ENCODE measurements at places on chromosomes 2 and 18. TPM values are rescaled to one million over a fixed set of nuclear protein-coding genes. Genes with fewer than 3 reads are reported as not detected.
A peak's percentile ranks its signal among the peaks of the same experiment; 100 is the strongest.

The DLX1 gene
- total RNA-seq = 0.17 TPM

- no peak for DNase-seq
Observed at GRCh38 chr18:6871566-6871965, 142.1 kb downstream of the ARHGAP28 start.

- DNase-seq = no peak
Observed at GRCh38 chr2:68135448-68136320, 22.0 kb upstream of the PNO1 start.

The CCDC85A gene
- not detected for total RNA-seq

- DNase-seq = no peak
Observed at GRCh38 chr2:30936977-30937376, 129.7 kb upstream of the CAPN13 start.

- no peak for DNase-seq
Observed at GRCh38 chr2:2881499-2881898, 496.1 kb downstream of the EIPR1 start.

DNA sequence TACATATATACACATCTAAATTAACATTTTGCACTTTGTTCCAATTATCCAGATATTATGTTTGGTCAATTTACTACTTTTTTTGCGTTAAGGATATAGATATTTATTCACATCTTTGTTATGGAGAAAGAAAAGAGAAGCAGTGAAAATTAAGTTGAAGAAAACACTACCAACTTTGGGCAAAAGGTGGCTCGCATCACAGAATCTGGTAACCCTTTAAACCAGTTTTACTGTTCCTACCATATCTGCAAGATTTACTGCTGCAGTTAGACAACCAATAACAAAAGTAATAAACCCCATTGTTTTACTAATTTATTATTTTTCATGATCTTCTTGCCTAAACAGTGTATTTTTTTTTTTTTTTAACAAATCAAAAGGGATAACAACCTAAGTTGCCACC is 53.6 kb downstream of the SMAD2 start:
- DNase-seq = no peak

DNA sequence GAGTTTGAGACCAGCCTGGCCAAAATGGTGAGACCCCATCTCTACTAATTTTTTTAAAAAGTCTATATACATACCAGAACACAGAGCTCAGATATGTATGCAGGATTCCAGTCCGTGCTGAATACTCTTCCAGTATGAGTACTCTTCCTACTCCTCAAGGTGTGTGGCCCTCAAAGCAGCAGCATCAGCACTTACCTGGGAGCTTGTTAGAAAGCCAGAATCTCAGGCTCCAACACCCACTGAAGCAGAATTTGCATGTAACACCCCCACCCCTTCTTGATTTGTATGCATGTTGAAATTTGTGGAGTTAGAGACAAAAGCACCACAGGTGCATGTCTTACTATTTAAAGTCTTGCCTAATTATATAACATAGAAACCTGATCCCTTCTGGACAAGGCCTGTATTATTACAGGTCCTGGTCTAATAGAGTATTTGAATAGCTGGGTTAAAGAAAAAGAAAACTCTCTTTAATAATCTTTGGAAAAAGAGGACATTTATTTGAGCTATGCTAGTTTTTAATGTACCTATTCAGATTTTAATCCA is 50.3 kb upstream of the NFE2L2 start:
- DNase-seq = no peak

DNA sequence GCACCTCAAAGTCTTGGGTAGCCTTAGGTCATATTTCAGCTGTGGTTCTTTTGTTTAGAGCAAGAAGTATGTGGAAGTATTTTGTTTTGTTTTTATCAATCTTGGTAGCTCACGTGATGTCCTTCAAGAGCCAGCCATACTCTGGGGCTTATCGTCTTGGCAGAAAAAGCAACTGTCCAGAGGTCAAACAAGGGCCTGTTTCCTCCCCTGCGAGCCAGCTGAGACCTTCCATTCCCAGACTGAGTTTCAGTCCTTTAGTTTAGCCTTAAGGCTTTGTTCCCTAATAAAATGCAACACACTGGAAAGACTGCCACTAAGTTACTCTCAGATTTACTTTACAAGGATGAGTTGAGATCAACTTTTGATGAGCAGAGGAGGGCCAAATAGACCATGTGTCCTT is 63.5 kb downstream of the TXNL1 start:
- no peak for DNase-seq

The SERPINB10 gene
- not detected for total RNA-seq

The TBC1D8 gene
- total RNA-seq = 9.0 TPM

DNA sequence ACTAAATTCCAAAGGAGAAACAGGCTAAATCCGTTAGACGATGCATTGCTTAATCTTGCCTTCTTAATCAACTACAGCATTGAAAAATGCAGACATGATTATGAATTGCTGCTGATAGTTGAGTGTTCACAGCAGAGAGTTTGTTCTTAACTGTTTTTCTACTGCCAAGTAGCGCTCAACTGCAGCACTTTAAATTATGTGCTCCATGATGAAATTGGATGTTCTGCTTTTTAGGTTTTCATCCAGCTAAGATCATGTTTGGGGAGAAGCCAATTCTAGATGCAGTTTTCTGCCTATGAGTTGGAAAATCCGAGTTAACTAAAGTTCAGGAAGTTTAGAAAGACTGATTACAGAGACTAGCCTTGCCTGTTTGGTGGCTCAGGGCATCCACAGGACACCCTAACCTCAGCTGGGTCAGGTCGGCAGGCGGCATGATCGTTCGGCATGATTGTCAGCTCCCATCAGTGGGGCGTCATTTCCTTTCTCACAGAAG is 119.4 kb upstream of the PIEZO2 start:
- DNase-seq = no peak

The AMMECR1L gene
- total RNA-seq = 29.8 TPM

DNA sequence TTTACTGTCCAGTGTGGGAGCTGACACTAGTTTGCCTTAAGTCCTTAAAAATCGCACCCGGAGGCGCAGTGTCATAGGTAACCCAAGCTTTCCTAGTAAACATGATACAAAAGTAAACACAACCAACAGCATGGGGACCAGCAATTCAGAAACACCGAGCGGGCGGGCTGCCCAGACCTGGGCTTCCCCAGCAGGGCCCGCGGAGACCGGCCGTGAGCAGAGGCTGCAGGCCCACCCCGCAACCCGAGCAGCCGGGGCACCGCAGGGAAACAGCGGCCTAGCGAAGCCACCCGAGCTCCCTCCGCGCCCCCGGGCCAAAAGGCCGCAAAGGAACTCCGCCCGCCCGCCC is 296 bp downstream of the TTC21B start:
- DNase-seq = no peak

The CHRNG gene
- total RNA-seq = not detected

DNA sequence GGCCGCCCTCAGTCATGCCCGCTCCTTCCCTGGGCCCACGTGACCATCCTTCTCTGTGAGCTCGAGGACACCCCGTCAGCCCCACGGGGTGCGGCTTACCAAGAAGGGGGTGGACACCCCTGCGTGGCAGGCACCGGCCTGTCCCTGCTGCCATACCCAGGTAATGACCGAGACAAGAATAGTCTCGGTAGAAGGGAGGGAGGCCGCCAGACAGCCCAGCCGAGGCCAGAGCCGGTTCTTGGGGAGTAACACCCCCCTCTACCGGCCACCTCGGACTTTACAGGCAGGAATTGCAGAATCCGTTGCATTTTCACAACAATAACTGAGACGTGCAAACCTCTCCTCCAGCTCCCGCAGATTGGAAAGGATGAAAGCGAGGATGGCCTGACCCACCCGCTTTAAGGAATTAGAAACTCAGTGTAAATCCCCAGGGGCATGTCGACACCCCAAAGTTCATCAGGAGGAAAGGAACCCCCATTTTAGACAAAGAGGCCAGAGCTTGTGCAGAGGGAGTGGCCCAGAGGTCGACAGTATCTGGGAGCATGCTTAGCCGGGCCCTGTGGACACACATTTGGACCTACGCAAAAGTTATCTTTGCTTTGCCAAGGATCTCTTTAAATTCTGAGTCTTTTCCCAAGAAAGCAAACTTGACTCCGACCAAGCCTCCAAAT is 60.1 kb upstream of the GLI2 start:
- DNase-seq = peak; percentile 30

GRCh38 chr2:46196871-46197462 is 100.2 kb upstream of the EPAS1 start:
- DNase-seq = no peak

DNA sequence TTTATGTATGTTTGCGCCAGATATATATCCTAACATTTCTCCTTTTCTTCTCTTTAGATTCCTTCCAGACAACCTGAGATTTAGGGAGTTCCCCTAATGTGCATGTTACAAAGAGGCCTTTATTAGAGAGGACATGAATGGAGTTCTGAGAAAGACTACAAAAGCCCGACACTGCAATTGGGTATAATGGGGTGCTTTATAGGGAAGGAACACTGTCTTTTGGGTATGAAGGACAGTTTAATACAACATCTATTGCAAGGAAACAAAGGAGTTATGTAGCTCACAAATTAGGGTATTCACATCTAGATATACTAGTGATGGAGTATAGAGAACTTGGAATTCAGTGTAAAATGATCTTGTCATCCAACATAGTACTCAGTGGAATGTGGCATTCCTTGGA is 383.8 kb downstream of the FIGN start:
- DNase-seq = no peak

The CDH7 gene
- total RNA-seq = not detected

GRCh38 chr18:79260023-79260422 is 135.7 kb upstream of the NFATC1 start:
- no peak for DNase-seq

GRCh38 chr2:6394276-6394675 is 471.4 kb downstream of the CMPK2 start:
- no peak for DNase-seq

- no peak for DNase-seq
Observed at GRCh38 chr2:135647836-135648579, 93.6 kb upstream of the UBXN4 start.

The PLA2R1 gene
- total RNA-seq = 10.8 TPM

The TXNDC9 gene
- 36.6 TPM for total RNA-seq

The ASTL gene
- not detected for total RNA-seq

DNA sequence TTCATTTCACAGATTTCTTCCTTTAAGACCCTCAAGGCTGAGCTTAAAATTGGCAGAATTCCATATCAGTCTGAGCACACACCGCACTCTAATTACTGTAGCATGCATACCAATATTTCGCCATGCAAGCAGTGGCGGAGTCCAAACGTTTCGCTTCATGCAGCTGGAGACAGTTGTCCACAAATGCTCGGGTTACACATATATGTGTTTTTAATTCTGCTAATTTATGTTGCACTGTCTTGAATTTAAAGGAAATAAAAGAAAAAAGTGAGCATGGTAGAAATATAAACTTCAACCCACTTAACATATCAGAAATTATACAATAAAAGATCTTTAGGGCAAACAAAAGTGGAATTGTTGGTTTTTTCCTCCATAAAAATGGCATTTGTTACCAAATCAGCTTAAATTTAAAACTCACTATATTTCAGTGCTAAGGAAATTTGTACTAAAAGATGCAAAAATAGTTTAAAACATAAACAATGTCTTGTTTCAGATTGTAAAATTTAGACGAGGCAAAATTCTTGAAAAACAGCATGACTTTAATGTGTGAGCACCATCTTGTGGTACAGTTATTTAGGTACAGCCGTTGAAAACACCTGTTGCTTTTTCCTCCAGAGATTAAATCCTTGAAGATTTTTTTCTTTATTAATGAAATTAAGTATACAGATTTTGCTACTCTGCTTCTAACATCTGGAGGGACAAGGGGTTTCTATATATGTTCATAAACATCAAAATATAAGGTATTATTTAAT is 24.1 kb upstream of the KANSL1L start:
- DNase-seq = no peak

The IL36B gene
- total RNA-seq = not detected

The GALNT1 gene
- 51.5 TPM for total RNA-seq

The TUBA3E gene
- not detected for total RNA-seq

GRCh38 chr2:55718165-55719008 is 24.7 kb upstream of the PNPT1 start:
- DNase-seq = peak; percentile 52

DNA sequence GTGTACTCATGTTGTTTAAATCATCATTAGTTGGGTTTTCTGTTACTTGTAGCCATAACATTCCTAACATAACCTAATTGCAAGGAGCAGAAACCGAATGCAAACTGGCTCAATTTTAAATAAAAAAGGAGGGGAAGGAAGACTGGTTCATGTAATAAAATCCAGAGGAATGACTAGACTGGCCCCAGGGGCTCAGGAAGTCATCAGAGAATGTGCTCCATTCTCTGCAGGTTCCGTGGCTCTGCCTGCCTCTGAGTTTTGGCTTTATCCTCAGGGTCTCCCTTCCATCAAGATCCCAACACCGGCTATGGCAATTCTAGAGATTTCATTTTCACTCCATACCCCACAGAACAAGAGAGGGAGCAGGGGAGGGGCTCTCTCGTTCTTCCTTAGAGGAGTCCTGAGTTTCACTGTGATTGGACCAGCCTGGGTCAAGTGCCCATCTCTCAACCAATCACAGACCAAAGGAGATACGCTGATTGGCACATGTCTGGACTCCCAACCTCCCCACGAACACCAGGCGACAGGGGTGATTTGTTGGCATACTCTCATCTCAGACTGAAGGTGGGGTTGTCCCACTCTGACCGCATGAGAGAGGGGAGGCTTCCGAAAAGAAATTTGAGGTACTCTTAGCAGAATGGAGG is 64.8 kb downstream of the NPPC start:
- no peak for DNase-seq

Measured in mammary epithelial cell (primary cell).